Thoracic aorta (tissue), 2 donors: ENCODE measurements at places on chromosomes 7 and 10. TPM values are rescaled to one million over a fixed set of nuclear protein-coding genes. Genes with fewer than 3 reads are reported as not detected.

DNA sequence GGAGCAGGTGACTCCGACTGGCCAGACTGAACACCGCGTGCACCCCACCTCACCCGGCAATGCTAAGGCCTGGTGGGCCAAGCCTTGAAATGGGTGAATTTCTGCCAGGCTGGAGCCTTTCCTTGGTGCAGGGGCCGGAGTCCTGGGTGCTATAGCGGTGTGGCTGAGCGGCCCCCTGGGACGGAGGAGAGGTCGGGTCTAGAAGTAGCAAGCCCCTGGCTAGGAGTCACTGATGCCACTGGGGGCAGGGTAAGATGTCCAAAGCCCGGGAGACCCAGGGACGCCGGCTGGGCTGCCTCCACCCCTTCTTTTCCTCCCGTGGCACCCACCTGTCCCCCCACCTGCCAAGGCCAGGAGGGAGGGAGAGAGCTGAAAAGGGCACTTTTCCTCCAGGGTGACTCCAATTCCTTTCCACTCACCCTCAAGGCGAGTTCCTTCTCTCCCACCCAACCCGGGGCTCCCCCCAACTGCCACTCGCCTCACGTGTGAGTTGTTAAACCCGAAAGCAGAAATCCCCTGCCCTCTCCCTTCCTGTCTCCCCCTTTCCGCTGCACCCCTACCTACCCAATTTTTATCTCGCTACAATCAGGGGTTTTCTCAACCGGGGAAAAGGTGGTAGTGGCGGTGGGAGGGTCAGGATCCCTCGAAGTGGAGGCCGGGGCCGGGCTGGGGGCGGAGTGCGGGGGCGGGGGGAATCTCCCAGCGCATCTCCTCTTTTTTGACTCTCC, 6.0 kb upstream of the GATA3 start:
- peaks cover 24% of the 10 kb centered on the region for H3K4me1 ChIP-seq
- no peak for DNase-seq
- no peak overlapping the region for H3K4me3 ChIP-seq
- peaks cover 37% of the 10 kb centered on the region for H3K27me3 ChIP-seq

DNA sequence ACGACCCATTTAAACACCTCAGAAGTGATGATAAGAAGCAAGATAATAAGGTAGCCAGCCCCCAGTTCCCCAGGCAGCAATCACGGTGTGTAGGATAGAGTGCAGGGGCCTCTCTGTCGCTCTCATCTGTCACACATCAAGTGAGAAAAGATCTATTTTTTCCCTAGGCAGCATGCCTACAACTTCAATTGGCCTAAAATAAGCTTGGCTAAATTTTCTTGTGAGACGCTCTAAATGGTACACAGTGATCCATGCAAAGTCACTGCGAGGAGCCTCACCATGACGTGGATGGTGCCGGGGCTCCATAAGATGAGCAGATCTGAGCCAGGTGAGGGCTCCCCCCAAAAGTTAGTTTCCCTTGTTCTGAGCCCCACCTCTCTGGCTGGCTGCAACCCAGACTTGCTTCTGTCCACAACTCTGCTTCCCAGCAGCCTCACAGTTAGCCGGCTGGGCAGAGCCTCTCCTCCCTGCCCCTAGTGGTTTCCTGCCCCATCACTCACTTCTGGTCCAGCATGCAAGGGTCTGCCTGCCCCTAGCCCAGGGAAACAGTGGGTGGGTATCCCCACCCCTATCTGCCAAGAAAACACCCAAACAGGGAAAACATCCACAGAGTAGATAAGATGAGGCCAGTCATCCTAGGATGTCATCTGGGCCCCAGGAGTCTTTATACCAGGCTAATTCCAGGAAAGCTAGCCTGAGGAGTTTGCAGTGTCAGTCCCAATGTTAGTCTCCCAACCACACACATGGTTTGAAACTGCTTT, 342.1 kb downstream of the GRID1 start:
- no peaks in the 10 kb centered on the region for H3K27me3 ChIP-seq
- H3K4me3 ChIP-seq, result no peak overlapping the region
- no peak for DNase-seq
- no peaks in the 10 kb centered on the region for H3K4me1 ChIP-seq

The ERVW-1 gene
- total RNA-seq, result not detected

DNA sequence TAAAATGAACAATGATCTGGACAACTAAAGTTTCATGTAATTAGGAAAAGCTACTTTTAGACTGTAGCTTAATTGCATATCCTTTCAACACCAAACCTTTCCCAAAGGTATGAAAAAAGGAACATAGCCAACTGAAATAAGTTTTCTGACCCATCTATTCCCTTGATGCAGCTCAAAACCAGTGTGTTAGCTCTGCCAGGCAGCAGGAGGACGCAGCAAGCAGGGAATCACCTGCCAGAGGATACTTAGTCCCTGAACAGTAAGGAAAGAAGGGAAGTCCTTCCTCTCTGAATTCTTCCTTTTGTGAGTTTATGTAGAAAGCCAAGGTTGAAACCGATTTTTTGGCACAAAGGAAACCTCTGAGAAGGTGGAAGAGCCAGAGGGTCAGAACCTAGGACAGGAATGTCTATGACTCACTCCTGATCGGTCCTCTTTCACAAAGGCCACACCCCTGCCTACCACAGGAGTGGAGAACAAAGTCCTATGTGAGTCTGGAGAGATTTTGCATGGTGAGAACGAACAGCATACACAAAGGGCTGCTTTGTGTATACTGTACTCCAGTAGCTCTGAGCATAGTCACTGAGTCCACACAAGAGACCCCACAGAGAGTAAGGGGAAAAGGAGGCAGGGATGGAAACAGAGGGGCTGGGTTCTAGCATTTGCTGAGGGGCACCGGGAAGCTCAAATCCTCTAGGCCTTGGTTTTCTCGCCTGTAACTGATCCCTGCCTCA, 68.8 kb upstream of the GSDME start:
- H3K36me3 ChIP-seq, result no peaks in the 10 kb centered on the region
- no peak overlapping the region for H3K4me3 ChIP-seq
- H3K27me3 ChIP-seq, result no peaks in the 10 kb centered on the region
- peaks cover 22% of the 10 kb centered on the region for H3K4me1 ChIP-seq

The ICA1 gene
- total RNA-seq, result 6.6 TPM

DNA sequence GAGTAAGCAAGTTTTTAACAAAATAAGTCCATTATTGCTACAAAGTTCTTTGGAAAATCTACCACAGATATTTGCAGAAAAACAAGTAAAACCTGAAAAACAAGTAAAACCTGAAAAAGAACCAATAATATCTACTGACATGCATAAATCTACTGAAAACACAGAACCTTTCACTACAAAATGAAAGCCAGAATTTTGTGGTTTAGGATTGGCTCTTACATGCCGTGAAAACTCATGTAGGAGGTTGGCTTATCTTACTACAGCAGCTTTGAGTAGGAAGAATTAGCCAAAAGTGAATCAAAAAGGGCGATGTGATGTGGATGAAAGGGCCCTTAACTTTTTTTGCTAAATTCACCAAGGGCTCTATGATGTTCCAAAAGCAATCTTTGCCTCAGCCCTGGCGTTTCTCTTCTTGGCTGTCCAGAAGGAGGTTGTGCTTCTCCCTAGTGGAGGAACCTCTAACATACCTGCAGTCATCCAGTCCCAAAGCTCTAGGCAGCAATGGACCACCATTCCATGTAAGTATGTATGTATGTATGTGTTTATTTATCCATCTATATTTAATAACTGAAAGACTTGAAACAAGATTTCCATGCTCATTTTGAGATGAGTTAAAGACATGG, 93.5 kb upstream of the ZNF804B start:
- H3K27me3 ChIP-seq, result no peaks in the 10 kb centered on the region
- no peak overlapping the region for H3K4me3 ChIP-seq
- no peak for DNase-seq
- H3K36me3 ChIP-seq, result no peaks in the 10 kb centered on the region

GRCh38 chr10:2874963-2875362, 192.4 kb upstream of the PFKP start:
- no peak overlapping the region for H3K27ac ChIP-seq
- H3K27me3 ChIP-seq, result no peaks in the 10 kb centered on the region
- H3K4me1 ChIP-seq, result no peaks in the 10 kb centered on the region
- H3K4me3 ChIP-seq, result no peak overlapping the region

The TDRD1 gene
- total RNA-seq, result 0.41 TPM

GRCh38 chr10:836782-837181, 94.7 kb downstream of the LARP4B start:
- peaks cover 4% of the 10 kb centered on the region for H3K36me3 ChIP-seq
- no peaks in the 10 kb centered on the region for H3K4me1 ChIP-seq
- DNase-seq, result no peak
- no peak overlapping the region for H3K4me3 ChIP-seq
- no peaks in the 10 kb centered on the region for H3K27me3 ChIP-seq
